NCI-H524 treated with DMSO at 0.1 percent for 48 hours (cell line): ENCODE measurements at places on chromosomes 2 and 18.

DNA sequence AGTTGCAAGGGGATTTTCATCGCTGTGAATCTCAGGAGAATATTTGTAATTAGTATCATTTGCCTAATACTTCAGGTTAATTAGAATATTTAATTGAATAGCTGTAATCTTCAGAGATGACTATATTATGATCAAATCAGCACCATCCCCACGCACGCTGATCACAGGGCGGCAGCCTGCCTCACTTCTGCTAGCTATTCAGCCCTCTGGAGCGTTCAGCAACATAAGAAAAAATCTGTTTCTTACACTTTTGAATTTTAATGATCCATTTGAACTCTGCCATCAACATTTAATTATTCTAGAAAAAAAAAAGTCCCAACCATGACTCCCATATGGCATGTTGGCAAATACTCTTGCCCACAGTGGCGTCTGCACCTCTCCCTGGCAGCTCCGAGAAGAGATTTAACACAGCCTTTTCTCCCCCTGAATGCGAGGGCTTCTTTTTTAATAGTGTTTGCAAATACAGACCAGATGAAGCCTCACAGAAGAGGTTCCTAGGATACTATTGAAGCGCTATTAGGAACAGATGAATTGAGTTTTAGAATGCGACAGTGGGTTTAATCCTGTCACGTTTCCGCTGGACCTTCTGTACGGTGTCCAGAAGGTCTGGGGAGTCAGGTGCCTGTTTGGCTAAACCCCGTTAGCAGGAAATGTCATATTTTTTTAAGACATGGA, 731.9 kb upstream of the SALL3 start:
- DNase-seq: peak; percentile 77

GRCh38 chr2:140498360-140498759, 1632.5 kb downstream of the LRP1B start:
- no peak for DNase-seq

DNA sequence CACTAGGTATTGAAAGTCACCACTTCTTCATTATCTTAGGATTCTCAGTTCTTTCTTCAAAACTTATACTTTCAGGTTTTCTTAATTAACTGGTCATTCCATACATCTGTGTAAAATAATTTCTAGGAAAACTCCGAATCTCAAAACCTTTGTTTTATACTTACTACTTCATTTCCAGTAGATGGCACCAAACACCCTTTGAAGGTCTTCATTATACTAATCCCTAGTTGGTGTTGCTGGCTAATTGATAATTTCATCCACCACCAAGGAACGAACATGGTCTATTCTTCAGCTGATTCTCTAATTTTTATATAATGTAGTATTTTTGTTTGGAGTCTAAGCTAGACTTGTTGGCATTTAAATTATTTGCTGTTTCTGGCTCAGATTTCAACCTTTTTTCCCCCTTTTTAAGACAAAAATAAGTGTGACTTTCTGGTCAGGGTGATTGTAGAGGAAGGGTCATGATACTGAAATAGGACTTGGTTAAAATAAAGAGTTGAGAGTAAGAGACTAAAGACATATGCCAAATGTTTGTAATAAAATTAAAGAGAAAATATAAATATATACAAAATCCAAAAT, 2.8 kb upstream of the MXD1 start:
- DNase-seq: no peak

DNA sequence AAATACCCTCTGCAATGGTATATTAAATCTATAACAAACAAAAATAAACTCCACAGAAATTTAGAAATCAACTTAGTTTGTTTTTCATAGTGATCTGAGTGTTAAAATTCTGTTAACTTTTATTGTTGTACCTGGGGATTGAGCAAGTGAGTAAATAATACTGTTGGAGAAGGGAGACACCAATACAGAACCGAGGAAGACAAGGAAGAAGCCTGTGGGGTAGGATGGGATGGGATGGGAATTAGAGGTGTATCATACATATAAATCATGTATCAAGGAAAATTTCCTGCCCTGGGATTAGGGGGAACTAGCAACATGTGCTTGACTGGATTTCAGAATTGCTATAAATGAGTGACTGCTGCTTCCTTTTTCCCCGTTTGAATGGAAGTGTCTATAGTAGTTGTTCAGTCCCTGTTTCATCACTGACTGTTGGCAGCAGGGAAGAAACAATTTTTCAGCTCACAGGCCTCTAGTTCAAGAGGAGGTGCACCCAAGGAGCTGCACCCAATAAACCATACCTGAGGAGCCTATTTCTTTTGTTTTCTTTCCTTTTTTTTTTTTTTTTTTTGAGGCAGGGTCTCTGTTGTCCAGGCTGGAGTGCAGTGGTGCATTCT, 53.1 kb downstream of the SP110 start:
- no peak for DNase-seq

DNA sequence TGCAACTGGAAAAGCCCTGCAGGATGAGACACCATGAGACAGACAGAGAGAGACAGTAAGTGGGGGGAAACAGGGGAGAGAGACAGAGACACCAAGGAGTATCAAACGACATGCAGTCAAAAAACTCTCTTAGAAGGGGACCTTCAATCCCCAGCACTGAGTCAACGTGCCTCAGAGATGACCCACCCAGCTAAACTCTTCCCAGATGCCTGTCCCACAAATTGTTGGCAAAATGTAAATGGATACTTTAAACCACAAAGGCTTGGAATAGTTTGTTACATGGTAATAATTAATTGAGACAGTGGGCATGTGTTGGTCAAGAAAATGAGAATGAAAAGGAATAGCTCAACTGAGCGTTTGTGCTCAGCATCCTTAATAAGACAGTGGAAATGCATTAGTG, 98.3 kb downstream of the GRB14 start:
- DNase-seq: no peak

DNA sequence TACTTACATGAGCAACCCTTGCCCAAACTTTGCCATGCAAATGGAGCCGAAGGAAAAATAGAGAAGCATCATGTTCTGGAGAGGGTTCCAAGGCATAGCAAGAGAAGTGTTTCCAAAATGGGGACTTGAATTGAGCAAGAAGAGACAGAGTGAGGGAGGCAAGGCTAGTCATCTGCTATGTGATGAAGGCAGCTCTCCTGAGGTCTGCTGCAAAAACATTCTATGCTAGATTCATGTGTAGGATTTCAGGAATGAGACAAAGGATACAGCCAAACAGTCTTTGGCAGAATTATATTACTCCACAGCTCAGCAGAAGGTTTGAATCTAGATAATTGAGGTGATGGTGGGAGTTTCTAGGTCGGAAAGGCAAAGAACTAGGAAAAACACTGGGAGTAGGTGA, 24.1 kb upstream of the MRPL19 start:
- DNase-seq: no peak

DNA sequence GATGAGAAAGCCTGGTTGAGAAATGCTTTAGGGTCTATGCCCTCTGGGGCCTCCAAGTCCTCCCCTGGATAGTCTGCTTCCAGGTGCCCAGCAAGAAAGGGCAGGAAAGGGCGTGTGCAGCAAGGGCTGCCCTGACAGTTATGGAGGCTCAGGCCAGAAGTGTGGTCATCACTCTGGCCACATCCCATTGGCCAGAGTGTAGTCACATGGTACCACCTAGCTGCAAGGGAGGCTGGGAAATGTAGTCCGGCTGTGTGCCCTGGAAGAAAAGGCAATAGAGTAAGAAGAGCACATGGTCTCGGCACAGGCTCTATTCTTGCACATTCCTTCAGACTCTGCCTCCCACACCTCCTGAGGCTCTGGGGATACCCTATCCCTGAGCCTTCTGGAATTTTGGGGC, 35.7 kb downstream of the ODC1 start:
- no peak for DNase-seq

- no peak for DNase-seq
Measured at GRCh38 chr2:20423847-20424246, 23.0 kb upstream of the RHOB start.

- no peak for DNase-seq
Measured at GRCh38 chr2:219158586-219158985, 2.0 kb downstream of the NHEJ1 start.

DNA sequence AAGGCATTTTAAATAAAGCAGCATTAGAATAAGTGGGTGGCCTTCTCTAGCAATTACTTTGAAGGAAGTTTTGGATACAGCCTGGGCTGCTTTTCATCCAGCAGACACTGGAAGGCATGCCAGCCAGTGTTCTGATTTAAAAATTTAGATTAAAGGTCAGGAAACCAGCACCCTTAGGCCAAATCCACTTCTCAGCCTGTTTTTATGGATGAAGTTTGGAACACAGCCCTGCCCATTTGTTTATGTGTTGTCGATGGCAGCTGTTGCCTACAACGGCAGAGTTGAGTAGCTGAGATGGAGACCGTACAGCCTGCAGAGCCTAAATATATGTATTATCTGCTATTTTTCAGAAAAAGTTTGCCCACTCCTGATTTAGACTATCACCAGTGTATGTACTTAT, 313.6 kb upstream of the ACVR2A start:
- no peak for DNase-seq

- DNase-seq: no peak
Measured at GRCh38 chr2:660586-661359, 16.4 kb downstream of the TMEM18 start.
